Kidney (tissue), 22 donors: ENCODE measurements at places on chromosomes 7 and 10. TPM values are rescaled to one million over a fixed set of nuclear protein-coding genes. Genes with fewer than 3 reads are reported as not detected.
A peak's percentile ranks its signal among the peaks of the same experiment; 100 is the strongest.

GRCh38 chr10:12902135-12902572 lies 99.4 kb downstream of the CCDC3 start:
- peak; percentile 93 for DNase-seq

TCERG1L gene
- not detected for total RNA-seq

STEAP1 gene
- total RNA-seq = 4.4 TPM

ATRNL1 gene
- 7.1 TPM for total RNA-seq

GRCh38 chr7:122965306-122965705 lies 30.2 kb downstream of the TAS2R16 start:
- DNase-seq = peak; percentile 7

GRCh38 chr10:62772186-62772974 lies 32.1 kb upstream of the ADO start:
- no peak for DNase-seq

- DNase-seq = no peak
Observed at GRCh38 chr7:158283016-158283974, 304.3 kb downstream of the PTPRN2 start.

TMEM178B gene
- 20.0 TPM for total RNA-seq

GRCh38 chr7:77619314-77619713 lies 76.9 kb upstream of the RSBN1L start:
- no peak for DNase-seq

DNA sequence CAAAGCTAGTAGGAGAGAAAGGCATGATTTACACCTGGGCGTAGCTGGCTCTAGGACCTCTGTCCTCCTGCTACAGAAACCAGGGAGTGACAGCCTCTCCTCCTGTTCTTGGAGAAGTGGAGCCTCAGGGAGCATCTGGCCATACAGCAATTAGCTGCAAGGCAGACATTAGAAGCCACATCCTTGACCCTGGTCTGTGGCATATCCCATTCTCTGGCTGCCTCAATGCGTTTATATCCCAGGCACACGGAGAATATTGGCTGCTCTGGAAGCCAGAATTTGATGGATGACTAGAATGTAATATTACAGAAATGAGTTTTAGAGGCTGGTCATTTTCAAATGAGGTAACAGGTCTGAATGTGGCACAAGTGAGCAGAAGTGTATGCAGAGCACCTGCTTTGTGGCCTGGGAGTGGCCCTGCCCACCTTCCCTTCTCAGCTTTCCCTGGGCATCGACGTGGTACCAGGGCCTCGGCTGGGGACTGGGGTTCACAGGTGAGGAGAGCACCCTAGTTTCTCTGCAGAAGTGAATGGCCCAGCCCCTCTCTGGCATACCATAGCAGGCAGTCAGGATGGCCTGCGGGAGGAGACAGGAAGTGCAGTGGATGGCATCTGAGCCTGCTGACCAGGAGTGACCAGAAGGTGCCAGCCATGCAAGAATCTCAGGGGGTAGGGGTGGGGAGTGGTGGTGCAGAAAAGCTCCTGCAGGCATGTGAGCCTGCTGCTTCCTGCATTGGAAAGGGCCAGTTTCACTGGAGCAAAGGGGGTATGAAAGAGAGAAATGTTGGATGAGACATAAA lies 367.2 kb upstream of the ZNF32 start:
- no peak for DNase-seq

DNA sequence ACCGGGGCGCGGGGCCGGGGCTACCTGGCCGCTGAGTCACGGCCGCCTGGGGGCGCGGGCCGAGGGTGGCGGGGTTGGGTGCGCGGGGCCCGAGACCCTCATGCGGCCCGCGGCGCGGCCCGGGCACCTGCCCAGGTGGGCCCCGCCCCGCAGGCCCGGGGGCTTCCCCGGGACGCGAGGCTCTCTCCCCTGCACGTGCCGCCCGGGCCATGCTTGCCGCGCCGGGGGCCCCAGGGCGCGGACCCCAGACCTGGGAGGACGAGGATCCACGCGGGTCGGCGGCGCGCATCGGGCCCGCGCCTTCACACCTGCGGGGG lies 402 bp downstream of the MAFK start:
- DNase-seq = no peak

- DNase-seq = no peak
Observed at GRCh38 chr7:28502408-28502807, 90.1 kb downstream of the CREB5 start.

DNA sequence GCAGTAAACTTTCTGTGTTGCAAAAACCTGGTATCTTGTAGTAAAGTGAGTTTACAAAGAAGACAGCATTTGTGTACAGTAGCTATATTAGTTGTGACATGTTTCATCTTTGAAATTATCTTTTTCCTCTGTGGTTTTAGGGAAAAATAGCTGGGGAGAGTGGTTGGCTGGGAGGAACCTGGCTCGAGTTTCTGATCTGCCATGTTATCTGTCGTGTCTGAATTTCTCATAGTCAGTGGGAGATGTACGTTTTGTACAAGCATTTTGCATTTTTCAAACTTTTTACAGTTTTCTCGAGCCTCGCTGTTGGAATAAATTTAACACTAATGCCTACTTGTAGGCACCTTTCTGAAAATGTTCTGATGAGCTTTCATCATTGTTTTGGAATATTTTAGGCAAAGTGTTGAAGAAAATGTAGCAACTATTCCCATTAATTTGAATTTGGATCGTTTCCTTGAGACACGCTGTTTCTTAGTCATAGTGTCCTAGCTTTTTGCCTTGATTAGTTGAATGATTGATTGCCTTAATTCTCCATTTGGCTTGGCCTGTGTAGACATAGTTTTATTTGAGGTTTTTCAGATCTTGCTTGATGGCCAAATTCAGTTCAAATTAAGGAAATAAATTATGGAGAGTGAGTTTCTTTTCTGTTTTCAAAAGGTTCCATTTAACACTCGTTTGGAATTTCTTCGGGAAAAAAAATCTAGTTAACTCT lies 65.1 kb downstream of the CAMK1D start:
- DNase-seq = no peak

DNA sequence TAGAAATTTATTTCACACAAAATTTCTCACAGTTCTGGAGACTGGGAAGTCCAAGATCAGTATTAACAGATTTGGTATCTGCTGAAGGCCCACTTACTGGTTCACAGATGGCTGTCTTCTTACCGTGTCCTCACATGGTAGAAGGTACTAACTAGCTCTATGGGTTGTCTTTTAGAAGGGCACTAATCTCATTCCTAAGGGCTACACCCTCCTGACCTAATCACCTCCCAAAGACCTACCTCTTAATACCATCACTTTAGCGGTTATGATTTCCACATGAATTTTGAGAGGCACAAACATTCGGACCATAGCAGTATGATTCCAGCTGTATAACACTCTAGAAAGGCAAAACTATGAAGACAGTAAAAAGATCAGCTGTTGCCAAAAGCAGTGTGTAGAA lies 8.0 kb downstream of the PNPLA8 start:
- DNase-seq = no peak

DNA sequence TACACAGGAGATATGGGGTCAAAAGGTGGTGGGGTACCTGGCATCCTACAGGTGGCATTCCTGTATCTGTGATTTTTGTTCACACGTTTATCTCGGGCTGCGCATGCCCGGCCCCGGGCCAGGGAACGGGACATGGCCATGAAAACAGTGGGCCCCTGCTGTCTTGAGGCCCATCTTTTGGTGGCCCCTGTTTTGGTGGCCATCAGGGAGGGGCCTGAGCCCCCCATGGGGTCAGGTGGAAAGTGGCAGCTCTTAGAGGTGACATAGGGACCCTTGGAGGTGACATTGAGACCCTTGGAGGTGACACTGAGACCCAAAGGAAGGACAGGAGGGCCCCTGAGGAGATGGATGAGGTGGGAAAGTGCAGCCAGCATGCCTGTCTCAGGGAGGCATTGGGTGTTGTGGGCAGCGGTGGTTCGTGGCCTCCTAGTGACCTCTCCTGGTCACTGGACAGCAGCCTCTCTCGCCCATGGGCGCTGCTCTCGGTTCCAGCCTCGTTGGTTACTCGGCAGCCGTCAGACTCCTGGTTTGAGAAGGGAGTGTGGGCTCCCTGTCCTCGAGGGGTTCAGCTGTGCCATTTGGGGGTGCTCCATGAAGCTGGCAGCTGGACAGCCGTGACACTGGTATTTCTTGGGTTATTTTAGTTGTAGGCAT lies 39.9 kb downstream of the INPP5A start:
- DNase-seq = no peak

SEMA3E gene
- total RNA-seq = 1.1 TPM

GRCh38 chr7:142685877-142686508 lies 63.3 kb upstream of the PRSS1 start:
- no peak for DNase-seq
